Activated naive CD8-positive, alpha-beta T cell treated with anti-CD3 and anti-CD28 coated beads for 36 hours (primary cell): ENCODE measurements at places on chromosomes 7 and 10. TPM values are rescaled to one million over a fixed set of nuclear protein-coding genes. Genes with fewer than 3 reads are reported as not detected.
A peak's percentile ranks its signal among the peaks of the same experiment; 100 is the strongest.

MINDY4 gene
- total RNA-seq: 2.0 TPM

STRIP2 gene
- total RNA-seq: 6.9 TPM

NPFFR1 gene
- not detected for total RNA-seq

PRRT4 gene
- total RNA-seq: 0.18 TPM

- no peak for DNase-seq
These were observed 167.5 kb upstream of the NAMPT start for GRCh38 chr7:106452031-106452851.

- no peak for DNase-seq
These were observed 1.5 kb upstream of the MKX start for GRCh38 chr10:27747096-27747451.

DNA sequence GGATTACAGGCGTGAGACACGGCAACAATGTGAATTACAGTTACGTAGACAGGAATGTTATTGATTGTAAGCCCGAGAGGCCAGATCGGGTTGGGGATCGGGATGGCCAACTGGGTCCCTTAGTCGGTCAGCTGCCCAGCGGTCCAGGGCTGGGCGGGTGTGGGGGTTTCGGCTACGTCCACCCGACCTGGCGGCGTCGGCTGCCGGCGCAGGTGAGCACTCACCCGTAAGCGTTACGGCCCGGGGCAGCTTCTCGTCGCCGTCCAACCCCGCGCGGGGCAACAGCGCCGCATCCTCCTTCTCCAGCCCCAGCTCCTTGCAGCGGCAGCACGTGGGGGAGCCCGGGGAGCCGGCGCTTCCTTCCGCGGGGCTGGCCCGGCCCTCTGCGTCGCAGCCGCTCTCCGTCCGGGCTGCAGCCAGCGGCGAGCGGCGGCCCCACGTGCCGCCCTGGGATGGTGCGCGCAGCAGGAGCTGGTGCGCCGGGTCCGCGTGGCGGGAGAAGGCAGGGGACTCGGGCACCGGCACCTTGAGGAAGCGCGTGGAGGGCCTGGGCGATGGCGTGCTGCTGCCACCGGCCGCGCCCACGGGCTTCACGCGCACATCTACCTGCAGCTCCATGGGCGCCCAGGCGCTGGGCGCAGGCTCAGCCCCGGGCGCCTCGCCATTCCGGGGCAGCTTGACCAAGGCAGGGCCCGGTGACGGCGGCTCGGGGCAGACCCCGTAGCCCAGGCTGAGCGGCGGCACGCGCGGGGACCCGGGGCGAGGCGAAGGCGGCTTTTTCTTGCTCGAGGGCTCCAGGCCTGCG is 609 bp downstream of the KLRG2 start:
- peak; percentile 47 for DNase-seq

- no peak for DNase-seq
These were observed 1.6 kb downstream of the UNCX start for GRCh38 chr7:1234049-1234880.

DNA sequence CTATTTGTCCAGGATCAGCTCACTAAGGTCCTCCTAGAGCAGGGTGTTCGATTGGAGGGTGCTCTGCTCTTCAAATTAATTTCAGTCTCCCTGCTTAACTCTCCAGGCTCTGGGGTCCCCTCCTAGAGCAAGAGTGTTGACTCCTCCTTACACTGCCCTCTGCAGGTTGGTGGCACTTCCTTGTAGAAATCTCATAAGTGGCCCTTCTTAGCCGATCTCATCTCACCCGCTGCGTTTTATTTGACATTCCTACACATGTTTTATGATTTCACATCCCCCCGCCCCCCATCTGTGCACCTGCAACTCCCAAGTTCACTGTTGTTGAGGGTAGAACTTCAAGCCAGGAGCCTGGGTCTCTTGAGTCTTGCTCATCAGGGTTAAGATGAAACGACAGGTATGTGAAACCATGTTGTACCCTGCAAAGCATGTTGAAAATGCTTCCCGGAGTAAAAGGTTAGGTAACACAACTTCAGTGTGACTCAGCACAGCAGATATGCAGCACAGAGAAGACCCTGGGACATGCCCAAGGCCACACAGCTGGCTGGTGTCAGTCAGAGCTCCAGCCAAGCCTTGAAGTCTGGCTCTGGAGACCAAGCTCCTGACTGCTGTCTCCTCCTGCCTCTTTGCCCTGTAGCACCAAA is 171.2 kb downstream of the PRKAG2 start:
- DNase-seq: peak; percentile 27

DNA sequence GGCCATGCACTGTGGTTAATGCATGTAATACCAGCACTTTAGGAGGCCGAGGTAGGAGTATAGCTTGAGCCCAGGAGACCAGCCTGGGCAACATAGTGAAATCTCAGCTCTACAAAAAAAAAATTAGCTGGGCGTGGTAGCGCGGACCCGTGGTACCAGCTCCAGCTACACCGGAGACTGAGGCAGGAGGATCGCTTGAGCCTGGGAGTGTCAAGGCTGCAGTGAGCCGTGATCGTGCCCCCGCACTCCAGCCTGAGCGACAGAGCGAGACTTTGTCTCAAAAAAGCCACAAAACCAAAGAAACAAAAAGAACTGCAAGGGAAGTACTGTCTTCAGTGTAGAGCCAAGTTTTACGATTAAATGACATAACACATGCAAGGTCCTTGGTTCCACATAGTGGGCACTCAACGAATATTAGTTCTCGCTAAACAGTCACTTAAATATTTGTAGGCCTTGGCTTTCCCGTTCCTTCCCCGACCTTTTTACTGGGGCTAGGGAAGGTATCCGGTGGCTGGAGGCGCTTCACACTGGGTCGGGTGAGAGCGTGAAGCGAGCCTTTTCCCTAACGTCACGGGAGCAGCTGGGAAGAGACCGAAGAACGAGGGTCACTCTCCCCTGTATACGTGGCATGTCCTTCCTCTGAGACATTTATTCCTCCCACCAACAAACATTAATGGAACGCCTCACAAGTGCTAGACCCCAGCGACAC is 993 bp upstream of the SND1 start:
- DNase-seq: peak; percentile 26

DNA sequence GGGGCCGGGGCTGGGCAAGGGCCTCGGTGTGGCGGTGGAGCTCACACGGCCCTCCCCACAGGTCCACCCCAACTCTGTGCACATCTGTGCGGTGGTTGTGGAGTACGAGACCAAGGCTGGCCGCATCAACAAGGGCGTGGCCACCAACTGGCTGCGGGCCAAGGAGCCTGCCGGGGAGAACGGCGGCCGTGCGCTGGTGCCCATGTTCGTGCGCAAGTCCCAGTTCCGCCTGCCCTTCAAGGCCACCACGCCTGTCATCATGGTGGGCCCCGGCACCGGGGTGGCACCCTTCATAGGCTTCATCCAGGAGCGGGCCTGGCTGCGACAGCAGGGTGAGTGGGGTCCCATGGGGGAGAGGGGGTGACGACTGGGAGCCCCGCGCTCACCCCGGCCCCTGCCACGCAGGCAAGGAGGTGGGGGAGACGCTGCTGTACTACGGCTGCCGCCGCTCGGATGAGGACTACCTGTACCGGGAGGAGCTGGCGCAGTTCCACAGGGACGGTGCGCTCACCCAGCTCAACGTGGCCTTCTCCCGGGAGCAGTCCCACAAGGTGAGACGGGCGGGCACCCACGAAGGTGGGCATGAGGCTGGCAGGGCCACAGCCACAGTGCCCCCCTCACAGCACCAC is 8.8 kb downstream of the TMEM120A start:
- DNase-seq: no peak
